ENCODE measurements at places on chromosomes 13 and 19.

- no peak for DNase-seq
These were observed 46.0 kb downstream of the SAE1 start for GRCh38 chr19:47176627-47177090.

- DNase-seq, result peak; percentile 44
These were observed 9.8 kb upstream of the STK24 start for GRCh38 chr13:98586400-98587345.

GRCh38 chr19:51246164-51246552 is 4.7 kb upstream of the SIGLECL1 start:
- DNase-seq, result no peak

DNA sequence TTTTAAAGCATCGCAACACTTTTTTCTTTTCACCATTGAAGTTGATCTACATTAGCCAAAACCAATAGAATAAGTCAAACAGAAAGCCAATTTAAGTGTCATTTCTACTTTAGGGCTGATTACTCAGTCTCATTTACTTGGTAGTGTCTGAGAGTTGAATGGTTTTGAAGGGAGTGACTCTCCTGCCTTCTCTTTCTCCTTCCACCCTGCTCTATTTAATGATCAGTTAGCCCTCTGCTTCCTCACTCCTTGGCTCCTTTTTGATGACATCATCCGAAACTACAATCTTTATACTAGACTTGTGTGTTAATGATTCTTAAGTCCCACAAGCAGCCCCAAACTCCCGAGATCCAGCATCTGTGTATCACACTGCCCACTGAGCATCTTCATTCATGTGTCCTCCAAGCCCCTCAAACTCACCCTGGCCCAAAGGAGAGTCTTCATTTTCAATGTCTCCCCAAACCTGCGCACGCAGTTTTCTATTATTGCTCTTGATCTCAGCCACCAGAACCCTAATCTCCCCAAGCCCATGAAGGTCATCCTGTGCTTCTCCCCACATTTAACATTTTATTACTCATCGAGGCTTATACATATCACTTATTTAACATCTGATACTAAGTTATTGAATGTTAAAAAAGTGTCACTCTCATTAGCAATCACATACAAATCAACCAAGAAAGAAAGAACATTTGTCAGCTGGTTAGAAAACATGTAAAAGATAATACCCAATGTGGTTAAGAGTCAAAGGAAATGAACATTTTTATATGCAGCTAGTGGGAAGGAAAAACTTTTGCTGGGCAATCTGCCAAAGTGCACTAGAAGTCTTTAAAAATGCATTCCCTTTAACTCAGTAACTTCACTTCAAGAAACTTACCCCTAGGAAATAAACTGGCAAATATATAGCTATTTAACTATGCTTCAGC is 32.2 kb upstream of the ARGLU1 start:
- no peak for DNase-seq

GRCh38 chr13:111210544-111211469 is 95.7 kb downstream of the ARHGEF7 start:
- DNase-seq, result no peak

DNA sequence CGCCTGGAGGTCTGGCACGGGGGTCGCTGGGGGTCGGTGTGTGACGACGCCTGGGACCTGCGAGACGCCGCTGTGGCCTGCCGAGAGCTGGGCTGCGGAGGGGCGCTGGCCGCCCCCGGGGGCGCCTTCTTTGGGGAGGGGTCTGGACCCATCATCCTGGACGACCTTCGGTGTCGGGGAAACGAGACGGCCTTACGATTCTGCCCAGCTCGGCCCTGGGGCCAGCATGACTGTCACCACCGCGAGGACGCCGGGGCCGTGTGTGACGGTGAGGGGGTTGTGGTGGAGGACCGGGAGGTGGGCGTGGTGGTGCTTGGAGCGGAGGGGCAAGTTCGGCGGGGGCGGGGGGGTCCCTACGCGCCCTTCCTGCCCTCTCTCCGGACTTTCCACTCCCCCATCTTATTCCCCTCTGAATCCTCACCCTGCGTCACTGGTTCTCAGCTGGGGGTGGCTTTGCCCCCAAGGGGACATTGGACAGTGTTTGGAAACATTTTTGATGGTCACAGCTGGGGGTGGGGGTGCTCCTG is 5.5 kb downstream of the SSC5D start:
- no peak for DNase-seq

DNA sequence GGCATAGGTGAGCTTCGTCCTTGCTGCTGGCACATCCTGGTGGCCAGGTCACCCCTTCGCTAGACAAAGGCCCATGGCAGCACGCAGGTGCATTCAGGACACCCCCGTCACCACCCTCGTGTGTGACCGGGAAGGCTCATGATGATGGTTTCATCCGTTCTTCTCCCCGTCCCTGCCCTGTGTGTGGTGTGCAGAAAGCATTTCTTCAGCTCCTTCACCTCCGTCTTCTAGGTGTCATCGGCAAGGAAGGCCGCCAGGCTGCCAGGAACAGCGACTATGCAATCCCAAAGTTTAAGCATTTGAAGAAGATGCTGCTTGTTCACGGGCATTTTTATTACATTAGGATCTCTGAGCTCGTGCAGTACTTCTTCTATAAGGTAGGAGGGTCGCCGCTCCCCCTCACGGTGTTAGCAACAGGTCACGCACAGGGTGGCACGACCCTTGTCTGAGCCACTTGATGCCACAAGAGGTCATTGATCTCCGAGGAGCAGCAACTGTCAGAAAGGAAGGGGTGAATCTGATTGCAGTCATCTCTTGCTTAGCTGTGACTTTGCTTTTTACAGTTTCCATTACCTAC is 111.0 kb upstream of the MCF2L start:
- no peak for DNase-seq

DNA sequence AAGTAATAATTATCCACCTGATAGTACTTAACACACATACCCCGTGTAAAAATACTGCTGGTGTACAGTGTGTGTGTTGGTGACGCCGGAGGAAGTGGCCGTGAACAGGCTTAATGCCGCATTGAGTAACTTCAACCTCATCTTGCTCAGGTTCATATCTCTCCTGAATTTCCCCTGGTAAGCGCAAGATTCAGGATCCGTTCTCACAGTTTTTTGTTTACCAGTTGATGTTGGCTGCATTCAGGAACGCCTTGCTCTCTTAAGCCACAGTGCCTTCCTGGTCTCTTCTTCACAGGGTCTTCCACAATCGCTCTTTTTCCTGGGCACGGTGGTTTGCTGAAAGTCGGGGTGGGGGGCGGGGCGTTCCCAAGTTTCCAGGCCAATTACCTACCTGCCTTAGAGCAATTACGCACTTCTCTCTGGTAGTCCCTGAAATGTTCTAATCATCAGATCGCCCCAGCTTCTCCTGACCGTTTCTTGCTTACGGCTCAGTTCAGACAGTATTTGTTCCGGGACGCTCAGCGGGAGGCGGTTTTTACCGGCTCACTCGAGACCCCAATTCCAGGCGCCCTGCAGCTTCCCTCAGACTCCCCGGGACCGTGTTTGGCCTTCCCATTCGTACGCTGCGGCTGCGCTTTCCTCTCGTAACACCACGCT is 706 bp upstream of the DNAJC3 start:
- no peak for DNase-seq

- no peak for DNase-seq
These were observed 576 bp downstream of the DOT1L start for GRCh38 chr19:2164020-2164998.

DNA sequence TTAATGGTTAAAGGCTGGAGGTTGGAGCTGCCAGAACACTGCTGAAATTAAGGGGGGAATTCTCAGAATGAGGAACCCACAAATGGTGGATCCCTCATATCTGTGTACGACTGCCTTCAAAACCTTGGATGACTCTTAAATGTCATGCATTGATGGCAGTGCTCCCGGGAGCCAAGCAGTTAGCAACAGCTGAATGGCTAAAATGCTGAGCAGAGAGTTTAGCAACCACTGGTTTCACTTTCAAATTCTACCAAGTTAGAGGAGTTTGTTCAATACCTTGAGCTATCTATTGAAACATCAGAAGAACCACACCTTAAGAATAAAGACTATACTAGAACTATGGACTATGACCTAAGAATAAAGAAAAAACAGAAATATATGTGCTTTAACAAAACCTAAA is 41.4 kb downstream of the UQCRFS1 start:
- DNase-seq, result no peak

DNA sequence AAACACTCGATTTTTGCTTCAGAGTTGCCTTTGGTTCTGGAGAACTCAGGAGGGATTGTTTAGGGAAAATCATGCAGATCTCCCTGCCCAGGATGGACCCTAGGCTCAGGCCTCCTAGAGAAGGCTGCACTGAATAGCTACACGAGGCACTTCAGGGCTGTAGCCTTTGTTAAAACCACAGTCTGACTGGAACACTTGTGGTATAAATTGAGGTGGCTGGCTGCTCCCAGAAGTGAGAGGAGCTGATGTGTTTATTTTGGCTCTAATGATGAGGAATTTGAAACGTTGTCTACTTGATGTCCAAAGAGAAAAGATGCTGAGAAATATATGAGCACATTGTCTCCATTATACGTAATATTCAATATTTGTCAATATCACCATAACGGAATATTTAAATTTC is 762.1 kb upstream of the ARGLU1 start:
- no peak for DNase-seq

DNA sequence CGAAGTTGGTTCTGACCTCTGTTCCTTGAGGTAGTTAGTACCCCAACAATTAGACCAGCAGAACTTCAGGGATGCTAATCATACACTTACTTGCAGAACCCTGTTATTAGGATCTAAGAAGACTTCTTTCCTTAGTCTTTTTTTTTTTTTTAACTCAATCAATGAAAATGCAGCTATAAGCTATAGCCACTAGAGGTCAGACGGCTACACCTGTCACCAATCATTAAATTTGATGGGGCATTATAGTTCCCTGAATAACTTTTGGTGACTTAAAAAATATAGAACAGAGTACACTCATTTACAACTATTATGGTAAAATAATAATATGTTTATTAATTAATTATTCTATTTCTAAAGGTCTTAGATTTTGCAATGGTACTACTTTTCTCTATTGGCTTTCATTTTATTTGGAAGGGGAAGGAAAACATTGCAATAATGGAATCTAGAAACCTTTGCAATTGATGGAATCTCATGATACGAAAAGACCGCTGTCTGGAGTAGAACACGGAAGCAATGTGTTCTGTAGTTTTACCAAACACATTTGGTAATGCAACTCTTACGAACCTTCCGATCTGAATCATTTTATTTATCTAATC is 483.2 kb downstream of the DIAPH3 start:
- DNase-seq, result no peak

DNA sequence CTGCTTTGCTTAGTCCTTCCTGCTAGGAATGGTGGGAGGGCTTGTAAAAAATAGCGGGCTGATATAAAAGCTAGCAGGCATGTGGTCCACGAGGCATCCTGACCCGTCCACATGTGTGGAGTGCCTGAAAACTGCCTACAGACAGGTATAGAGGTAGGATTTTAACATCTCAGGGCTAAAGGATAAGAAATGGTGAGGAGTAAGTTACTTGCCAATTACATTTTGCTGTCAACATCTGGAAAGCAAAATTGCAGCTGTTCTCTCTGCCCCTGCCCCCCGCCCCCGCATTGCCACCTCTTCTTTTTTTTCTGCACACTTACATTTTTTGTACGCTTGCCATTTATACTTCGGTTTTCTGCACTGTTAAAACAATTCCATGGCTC is 21.0 kb downstream of the NFIX start:
- no peak for DNase-seq

DNA sequence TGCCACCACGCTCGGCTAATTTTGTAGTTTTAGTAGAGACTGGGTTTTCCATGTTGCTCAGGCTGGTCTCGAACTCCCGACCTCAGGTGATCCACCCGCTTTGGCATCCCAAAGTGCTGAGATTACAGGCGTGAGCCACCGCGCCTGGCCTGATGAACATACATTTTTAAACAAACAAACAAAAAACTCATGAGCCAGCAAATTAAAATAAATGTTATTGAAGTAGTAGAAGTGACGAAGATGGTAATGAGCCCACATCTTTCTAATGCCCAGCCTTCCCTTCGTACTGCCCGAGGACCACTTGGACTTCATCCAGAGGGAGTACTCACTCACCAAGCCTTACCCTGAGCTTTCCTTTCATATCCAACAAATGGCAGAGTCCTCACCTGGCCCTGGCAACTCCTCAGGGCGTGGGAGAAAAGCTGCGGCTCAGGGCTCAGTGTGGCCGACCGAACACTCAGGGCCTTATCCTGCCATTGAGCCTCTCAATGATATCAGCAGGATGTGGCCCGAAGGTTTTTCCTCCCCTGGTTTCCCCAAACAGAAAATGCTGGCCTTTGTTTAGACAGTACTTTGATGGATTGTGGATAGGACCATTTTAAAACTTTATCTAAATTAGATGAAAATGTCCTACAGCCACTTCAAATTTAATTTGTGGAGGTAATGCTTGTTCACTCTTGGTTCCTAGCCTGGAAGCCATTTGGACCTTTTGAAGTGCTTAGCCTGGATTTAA is 22.8 kb upstream of the ABCC4 start:
- peak; percentile 41 for DNase-seq

GRCh38 chr13:32229443-32229842 is 85.7 kb downstream of the ZAR1L start:
- no peak for DNase-seq

DNA sequence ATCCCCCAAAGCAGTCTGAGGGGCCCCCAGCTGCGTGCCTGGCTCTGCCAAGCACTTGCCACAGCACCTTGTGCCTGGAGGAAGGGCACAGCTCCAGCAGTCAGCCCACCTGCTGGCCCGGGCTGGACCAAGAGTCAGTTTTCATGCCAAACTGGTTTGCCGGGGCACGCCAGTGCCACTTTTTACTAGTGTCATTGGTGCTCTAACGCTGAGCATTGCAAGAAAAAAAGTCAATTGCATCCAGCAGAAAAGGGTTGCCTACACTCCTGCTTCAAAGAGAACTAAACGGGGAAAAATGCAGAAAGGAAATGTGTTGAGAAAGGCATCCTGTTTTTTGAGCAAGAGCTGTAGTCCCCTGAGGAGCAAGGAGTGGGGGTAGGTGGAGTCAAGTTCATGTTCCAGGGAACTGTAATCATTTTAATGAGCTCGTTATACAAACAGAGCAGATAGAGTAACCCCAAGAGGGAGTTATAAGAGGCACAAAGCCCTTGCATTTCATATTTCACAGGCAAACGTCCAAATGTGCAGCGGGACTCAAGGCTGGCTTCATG is 68.4 kb downstream of the F2RL3 start:
- DNase-seq, result no peak

GRCh38 chr13:67175836-67176459 is 54.2 kb downstream of the PCDH9 start:
- no peak for DNase-seq

GRCh38 chr13:51346397-51346796 is 6.9 kb downstream of the SERPINE3 start:
- DNase-seq, result no peak

GRCh38 chr13:72258340-72258981 is 391.5 kb upstream of the DACH1 start:
- no peak for DNase-seq

GRCh38 chr13:106700439-106700838 is 132.5 kb upstream of the ARGLU1 start:
- DNase-seq, result no peak

GRCh38 chr13:20182231-20182846 is 10.4 kb downstream of the GJB2 start:
- DNase-seq, result peak; percentile 58
